Kidney (tissue), 22 donors: ENCODE measurements at places on chromosomes 5 and 9. TPM values are rescaled to one million over a fixed set of nuclear protein-coding genes. Genes with fewer than 3 reads are reported as not detected.

Gene NUTM2F
- total RNA-seq, result not detected

Gene UBE2B
- total RNA-seq, result 74.3 TPM

Gene KCNV2
- total RNA-seq, result not detected

Gene CTNND2
- total RNA-seq, result 0.79 TPM

GRCh38 chr9:73890685-73891277 is 606.4 kb upstream of the RORB start:
- DNase-seq, result no peak

DNA sequence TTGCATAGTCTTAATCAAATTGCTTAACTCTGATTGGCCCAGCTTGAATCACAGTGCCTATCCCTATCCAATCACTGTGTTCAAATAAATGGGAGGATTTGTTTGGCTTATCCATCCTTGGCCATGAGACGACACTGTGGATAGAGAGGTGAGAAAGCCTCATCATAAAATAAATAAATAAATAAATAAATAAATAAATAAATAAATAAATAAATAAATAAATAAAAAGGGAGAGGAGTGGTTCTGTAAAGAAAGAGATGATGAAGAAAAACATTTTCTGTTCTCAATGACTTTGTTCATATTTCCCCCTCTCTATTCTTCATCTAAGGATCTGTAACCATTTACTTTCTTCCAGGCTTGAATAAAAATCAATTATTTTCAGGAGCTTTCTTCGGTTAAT is 74.7 kb downstream of the PTPRD start:
- DNase-seq, result no peak

DNA sequence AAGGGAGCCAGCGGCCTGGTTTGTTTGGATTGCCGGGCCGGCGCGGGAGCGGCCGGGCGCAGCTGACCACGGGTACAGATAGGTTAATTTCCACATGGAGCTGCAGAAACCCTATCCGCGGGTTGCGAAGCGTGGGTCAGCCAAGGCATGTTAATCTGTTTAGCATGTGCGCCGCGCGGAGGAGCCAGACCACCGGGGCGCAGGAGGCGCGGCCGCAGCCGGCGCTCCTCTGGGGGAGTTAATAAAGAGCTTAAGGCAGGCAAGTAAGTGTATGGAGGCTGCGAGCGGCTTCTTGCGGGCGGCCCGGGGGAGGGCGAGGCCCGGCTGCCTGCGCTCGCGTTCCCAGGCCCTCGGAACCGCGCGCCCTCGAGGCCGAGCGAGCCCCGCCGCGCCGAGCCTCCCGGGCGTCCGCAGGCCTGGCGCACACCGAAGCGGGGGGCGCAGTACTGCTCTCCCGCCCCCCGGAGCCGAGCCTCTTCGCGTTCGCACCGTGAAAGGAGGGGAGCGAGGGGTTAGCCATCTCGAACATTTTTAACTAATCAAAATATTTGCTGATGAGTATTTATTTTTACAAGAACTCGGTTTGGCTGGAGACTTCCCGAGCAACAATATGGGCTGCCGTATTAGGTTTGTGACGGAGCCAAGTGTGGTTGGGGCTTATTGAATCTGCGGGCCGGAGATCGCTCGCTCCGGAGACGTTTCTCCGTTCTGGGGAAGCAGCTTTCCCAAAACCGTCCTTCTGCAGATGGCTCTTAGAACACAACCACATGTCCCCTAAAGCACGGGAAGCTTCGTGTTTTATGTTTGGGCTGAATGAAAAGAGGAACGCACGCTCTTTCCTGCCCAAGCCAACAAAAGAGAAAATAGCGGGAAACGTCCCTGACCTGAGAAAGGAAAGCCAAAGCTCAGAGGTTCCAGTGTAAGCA is 28.8 kb downstream of the FOXD1 start:
- peak; percentile 94 for DNase-seq
